Mesothelial cell of epicardium (in vitro differentiated cells): ENCODE measurements at places on chromosomes 2 and 18. TPM values are rescaled to one million over a fixed set of nuclear protein-coding genes. Genes with fewer than 3 reads are reported as not detected.

TBR1 gene
- 0.09 to 0.13 TPM in 2 of 3 replicates, not detected in the other for total RNA-seq

TRIB2 gene
- 21.1 to 25.4 TPM (median 23.7 TPM) in 3 replicates for total RNA-seq

HDLBP gene
- 479 to 484 TPM (median 480 TPM) in 3 replicates for total RNA-seq

PEX13 gene
- total RNA-seq, result 29.2 to 31.6 TPM (median 31.3 TPM) in 3 replicates

PSMA8 gene
- 0.22 TPM in 1 of 3 replicates, not detected in the others for total RNA-seq

ASB18 gene
- total RNA-seq, result not detected in 3 replicates

DNA sequence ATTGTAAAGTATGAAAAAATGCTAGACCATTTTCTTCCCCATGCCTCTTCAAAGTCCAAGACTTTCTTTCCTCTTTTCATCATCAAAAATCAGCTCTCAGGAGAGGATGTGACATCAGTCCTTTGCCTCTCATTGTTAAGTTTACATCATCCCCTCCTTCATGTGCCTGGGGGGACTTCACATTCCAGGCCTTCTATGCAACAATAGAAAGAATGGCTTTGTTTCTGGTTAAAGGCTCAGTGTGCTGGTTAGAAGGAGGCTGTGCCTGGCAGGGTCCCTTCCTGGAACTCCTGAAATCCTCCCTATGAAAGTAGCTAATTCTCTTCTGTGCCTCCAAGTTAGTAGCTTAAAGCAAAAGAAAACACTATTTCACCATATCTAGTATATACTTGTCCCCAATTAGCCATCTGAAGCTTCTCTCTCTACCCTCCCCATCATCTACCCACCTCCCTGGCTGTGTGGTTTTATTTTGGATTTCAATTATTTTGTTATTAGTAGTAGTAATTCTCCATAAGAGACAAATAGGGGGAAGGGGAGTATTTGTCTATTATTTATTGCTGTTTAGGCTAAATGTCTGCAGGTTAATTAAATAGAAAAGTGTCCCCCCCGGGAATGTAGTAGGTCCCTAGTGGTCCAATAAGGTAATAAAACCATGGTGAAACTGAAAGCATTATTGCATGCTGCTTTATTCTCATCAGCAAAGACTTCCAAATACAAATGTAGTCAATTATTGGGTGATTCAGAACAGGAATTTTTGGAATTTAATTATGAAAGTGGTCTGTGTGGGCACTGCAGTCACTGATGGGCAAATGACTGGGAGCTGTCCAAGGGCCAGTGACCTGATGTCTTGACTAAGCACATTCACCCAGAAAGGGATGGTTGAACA, 69.0 kb downstream of the CPO start:
- no peak for DNase-seq

DNA sequence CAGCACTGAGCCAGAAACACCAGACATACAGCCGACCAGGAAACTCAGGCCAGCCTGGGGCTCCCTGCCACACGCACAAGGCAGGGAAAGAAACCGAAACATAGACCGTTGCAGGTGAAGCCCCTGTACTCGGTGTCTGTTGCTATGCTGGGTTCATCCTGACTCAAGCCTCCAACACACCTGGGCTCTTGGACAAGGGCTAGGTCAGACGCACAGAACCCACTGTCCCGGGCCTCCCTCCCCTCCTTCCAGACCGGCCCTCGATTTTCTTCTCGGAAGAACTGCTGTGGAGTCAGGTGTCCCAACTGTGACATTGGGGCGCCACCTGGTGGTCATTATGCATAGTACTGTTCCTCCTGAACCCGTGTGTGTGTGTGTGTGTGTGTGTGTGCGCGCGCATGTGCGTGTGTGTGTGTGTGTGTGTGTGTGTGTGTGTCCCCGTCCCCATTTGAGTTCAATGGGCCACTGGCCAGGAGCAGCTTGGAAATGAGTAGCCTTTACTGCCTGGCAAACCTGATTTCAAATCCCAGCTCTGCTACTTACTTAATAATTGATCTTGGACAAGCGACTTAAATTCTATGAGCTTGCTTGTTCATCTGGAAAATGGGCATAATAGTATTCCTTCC, 55.4 kb upstream of the GLI2 start:
- peak; percentile 81 for DNase-seq

- no peak for DNase-seq
These were observed 14.2 kb downstream of the MTX2 start for GRCh38 chr2:176283291-176284068.

DNA sequence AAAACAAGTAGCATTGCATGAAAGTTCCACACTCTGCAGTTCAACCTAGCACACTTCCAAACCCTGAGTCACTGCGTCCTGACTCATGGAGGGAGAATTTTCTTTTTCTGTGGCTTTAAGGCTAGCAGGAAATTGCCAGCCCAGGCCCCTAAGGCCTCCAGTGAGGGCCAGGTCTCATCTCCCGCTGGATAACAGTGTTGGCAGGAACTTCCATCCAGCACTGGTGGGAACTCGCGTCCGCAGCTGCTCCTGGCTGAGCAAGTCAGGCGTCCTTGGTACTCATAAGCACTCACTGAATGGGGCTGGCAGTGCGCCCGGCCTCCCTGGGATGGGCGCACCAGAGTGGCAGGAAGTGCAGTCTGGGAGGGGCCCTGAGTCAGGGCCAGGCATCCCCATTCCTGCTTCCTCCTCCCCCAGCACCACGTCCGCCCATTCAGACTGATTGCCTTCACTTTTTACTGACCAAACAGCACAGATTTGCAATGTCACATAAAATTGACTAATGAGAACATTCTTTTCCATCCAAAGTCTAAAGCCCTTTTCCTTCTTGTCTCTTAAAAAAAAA, 14.3 kb downstream of the MALL start:
- peak; percentile 46 for DNase-seq

- no peak for DNase-seq
These were observed 1462.7 kb upstream of the NXPH2 start for GRCh38 chr2:140242889-140243288.

DNA sequence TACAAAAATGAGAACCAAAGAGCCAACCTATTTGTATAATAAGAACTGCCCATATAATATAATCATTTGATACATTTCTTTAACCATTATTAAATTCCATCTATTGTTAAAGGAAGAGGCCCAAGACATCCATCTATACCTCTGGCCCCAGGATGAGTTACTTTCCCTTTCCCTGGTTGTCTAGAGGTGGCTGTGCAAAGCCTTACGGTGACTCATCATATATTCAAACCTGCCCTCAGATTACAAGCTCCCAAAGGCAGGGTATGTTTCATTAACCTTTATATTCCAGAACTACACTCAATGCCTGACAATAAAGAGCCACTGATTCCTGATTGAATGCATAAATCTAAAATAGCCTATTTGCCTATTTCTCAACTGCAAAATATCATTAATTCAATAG, 105.8 kb upstream of the PID1 start:
- no peak for DNase-seq

- no peak for DNase-seq
These were observed 71.2 kb downstream of the CELF4 start for GRCh38 chr18:37494406-37494805.

- DNase-seq, result peak; percentile 87
These were observed 141.9 kb upstream of the CTAGE1 start for GRCh38 chr18:22559414-22560274.
